Inflammatory macrophage treated with lipopolysaccharide for 4 hours (primary cell): ENCODE measurements at places on chromosomes 7 and 10.
A peak's percentile ranks its signal among the peaks of the same experiment; 100 is the strongest.

GRCh38 chr7:12211711-12212485, 804 bp downstream of the TMEM106B start:
- DNase-seq: peak; percentile 1

DNA sequence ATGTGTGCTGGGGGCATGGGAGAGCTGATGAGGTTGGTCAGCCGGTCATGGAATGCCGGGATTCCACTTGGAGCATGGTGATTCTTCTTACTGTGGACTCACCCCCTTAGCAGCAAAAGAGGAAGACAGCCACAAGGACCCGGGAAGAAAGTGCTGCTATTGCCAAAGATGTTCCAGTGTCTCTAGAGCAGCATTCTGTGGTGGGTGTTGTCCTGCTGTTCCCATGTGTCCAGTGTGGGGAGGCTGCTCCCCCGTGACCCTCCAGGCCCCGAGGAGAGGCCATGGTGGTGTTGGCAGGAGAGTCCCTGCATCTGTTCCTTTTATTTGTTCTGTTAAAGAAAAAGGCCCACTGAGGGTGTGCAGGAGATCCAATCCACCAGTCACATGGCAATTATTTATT, 499.4 kb downstream of the RPS24 start:
- DNase-seq: peak; percentile 26

- no peak for DNase-seq
Observed at GRCh38 chr7:1539181-1539881, 8.8 kb downstream of the MAFK start.

GRCh38 chr10:8445353-8445752, 390.9 kb downstream of the GATA3 start:
- DNase-seq: no peak

DNA sequence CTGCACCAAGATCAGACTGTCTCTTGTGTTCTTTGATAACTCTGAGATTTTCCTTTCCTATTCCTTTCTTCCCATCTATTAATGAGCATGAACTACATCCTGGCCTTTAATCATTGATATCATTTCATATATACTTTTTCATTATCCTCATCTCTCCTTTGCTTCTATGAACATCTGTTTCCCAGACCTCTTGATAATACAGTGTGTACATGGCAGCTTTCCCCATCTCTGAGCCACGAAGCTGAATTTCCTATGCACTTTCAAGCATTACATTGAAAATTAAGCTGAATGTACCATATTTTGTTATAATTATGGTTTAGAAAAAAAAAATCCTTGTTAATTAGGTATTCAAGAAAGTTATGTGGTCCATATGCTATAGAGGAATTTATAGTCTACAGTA, 60.9 kb upstream of the CREB5 start:
- no peak for DNase-seq

- DNase-seq: peak; percentile 13
Observed at GRCh38 chr7:134891262-134891695, 95.0 kb upstream of the AGBL3 start.

DNA sequence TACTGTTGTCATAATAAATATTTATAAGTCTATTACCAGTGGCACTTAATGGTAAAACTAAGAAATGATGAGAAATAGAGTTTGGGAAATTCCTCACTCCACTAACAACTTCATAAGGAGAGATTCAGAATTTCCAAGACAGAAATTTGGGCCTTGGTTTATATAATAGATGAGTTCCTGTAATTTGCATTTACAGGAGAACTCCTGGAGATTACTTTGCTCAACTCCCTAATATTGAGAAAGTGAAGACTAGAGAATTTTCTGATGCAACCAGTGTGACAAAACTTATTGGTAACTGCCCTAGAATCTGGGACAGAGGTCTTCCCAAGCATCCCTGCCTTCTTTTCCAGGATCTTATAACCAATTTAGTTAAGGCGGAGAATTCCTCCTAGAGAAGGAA, 49.1 kb upstream of the GSAP start:
- peak; percentile 87 for DNase-seq
